ENCODE measurements at places on chromosomes 5 and 9.

- no peak for DNase-seq
Measured at GRCh38 chr5:159478950-159479349, 148.7 kb upstream of the IL12B start.

GRCh38 chr5:163565492-163565891 lies 60.1 kb downstream of the MAT2B start:
- no peak for DNase-seq

GRCh38 chr9:134827559-134827958 lies 53.1 kb upstream of the FCN2 start:
- DNase-seq: no peak

- no peak for DNase-seq
Measured at GRCh38 chr5:54460181-54460919, 4.9 kb downstream of the HSPB3 start.

DNA sequence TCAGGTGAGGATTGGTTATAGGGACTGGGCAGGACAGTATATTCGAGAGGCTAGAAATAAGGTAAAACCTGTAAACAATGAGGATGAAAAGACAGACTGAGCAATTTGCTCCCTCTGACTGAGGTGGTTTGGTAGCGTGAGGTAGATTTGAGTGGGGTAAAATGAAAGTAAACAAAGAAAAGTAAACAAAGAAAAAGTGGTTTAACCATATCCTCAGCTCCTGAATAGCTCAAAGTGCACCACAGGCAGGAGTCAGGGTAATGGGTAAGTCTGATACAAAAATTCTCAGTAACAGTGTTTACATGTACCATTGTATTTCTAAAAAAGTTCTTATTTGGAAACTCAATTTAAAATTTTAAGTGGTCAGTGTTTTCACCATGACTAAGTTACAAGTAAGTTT lies 203.1 kb upstream of the ARRDC3 start:
- no peak for DNase-seq

DNA sequence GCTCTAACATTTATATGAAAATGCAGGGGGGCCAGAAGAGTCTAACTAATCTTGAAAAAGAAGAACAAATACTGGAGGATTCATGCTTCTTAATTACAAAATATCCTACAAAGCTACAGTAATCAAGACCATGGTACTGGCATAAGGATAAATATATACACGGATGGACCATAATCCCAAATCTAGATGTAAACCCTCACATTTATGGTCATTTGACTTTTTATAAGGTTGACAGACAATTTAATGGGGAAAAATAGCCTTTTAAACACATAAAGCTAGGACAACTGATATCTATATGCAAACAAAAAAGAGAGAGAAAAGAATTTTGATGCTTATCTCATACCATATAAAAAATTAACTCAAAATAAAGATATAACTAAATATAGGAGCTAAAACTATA lies 55.9 kb downstream of the YIPF5 start:
- DNase-seq: no peak

DNA sequence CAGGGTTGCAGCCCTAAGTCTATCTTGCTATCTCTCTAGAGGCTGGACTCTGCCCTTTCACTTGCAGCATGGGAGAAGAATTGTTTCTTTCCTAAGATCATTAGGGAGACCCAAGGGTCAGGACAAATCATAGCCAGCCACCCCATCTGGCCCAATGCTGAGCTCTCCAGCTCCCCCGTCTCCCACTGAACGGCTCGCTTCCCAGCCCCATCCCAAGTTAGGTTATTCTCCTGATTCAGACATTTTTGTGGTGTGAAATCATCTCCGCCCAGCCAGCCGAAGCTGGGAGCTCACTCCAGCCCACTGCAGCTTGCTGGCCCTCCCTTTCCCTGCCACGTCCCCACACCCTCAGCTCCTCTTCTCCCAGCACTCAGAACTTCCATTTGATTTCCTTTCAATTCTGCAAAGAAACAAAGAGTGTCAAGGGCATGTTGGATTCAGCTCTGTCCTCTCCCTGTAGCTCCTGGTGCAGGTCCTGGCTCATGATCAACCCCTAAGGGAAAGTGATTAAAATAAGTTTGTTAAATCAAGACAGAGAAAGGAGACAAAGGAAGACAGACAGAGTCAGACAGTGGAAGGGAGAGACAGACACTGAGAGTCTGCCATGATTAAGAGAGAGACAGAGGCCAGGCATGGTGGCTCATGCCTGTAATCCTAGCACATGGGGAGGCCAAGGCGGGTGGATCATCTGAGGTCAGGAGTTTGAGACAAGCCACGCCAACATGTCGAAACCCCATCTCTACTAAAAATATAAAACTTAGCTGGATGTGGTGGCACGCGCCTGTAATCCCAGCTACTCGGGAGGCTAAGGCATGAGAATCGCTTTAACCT lies 12.6 kb upstream of the SPARC start:
- DNase-seq: peak; percentile 74

- no peak for DNase-seq
Measured at GRCh38 chr5:168227973-168228615, 63.4 kb upstream of the WWC1 start.

GRCh38 chr5:33925278-33925677 lies 10.9 kb upstream of the RXFP3 start:
- no peak for DNase-seq

GRCh38 chr5:103472830-103473229 lies 89.8 kb downstream of the NUDT12 start:
- DNase-seq: no peak

DNA sequence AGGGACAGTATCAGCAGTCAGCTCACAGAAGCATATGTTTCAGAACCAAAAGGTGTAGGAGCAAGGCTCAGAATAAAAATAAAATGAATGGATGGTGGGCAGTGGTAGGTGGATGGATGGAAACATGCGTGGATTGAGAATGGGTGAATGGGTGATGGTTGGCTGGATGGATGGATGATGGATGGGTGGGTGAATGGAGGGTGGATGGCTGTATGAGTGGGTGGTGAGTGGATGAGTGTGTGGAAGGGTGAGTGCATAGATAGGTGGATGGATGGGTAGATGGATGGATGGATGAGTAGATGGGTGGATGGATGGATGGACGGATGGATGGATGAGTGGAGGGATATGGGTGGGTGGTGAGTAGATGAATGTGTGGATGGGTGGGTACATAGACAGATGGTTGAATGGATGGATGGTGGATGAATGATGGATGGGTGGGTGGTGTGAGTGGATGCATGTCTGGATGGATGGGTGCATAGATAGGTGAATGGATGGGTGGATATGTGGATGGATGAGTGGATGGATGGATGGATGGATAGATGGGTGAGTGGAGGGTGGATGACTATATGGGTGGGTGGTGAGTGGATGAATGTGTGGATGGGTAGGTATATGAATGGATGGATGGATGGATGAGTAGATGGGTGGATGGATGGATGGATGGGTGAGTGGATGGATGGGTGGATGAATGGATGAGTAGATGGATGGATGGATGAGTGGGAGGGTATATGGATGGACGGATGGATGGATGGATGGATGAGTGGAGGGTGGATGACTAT lies 164.2 kb downstream of the C9orf50 start:
- DNase-seq: no peak

DNA sequence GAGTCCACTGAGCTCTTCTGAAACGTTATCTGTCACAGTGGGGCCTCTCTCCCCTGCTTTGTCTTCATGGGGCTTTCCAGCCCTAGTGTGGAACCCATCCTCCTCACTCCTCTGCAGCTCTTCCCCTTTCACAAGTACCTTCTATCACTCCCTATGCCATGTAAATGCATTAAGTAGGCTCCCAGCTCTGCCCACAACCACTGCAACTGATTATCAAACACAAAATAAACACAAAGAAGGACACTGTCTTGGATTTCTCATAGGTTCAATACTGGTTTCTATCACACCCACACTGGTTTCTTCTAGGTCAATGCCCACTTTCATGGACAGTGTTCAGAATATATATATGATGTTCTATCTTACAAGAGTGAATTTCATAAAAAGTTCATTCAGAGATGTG lies 139.4 kb downstream of the GNAQ start:
- DNase-seq: no peak

DNA sequence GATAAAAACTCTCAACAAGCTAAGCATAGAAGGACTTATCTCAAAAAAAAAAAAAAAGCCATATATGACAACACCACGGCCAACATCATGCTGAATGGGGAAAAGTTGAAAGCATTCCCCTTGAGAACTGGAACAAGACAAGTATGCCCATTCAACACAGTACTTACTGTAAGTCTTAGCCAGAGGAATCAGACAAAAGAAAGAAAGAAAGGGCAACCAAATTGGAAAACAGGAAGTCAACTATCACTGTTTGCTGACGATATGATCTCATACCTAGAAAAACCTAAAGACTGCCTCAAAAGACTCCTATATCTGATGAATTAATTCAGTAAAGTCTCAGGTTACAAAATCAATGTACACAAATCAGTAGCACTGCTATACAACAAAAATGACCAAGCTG lies 24.6 kb upstream of the PTGER4 start:
- DNase-seq: no peak

DNA sequence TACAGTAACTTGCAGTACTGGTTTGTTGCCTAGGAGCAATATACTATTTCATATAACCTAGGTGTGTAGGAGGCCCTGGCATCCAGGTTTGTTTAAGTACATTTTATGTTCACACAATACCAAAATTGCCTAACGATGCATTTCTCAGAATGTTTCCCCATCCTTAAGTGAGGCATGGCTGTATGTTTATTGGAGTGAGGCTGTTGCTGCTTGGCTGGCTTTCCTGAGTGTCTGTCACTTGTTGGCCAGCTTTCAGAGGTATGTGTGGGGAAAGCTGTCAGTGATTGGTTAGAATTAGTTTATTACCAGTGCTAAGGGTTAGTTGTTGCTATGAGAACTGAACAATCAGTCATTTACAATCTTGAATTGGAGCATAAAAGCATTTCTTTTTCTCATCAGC lies 154.1 kb upstream of the CDH12 start:
- DNase-seq: no peak

DNA sequence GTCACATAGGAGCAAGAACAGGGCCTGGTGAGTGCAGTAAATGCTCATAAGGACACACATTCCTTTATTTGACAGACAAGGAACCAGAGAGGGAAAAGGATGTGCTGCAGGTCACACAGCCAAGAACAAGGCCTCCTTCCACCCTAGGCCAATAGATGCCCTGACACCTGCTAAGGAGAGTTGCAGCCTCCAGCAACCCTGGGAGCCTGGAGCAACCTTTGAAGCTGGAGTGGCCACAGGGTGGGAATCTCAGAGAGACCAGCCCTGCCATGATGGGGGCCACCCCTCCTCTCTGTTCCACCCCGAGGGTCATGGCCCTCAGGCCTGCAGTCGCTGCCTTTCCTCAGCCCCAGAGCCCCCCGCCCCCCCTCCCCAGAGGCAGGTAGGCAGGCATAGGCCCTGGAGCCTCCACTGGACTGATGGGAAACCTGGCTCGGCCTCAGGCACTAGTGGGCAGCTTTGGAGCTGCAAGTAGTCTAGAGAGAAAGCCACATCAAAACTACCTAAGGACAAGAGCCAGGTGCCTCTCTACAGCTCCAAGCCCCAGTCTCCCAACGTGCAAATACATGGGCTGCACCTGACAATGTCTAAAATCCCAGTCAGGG lies 116.1 kb upstream of the SPOCK1 start:
- DNase-seq: no peak

- DNase-seq: no peak
Measured at GRCh38 chr9:106677830-106678229, 185.1 kb upstream of the ZNF462 start.

GRCh38 chr9:130927995-130928900 lies 10.8 kb downstream of the FIBCD1 start:
- DNase-seq: no peak

DNA sequence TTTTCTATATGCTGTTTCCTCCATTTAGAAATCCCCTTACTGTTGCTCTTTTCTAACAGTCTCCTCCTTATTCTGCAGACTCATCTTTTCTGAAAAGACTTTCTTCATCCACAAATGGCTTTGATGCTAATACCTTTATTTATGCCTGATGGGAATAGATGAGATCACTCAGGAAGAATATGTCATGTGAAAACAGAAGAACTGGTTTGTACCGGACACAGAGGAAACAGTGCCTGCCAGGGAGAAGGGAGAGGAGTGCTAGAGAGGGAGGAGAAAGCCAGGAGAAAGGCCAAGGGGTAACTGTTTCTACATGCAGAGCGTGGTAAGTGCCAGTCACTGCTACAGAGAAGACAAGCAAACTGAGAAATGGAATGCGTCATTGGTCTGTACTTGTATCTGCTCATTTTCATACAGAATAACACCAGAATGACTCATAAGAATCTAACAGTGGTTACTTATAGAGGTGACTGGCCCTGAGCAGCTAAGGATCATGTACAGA lies 45.9 kb upstream of the PJA2 start:
- DNase-seq: peak; percentile 73

- no peak for DNase-seq
Measured at GRCh38 chr9:91825422-91825821, 124.6 kb downstream of the ROR2 start.
